Thyroid gland (tissue), 4 donors: ENCODE measurements at places on chromosomes 4 and X. TPM values are rescaled to one million over a fixed set of nuclear protein-coding genes. Genes with fewer than 3 reads are reported as not detected.

DNA sequence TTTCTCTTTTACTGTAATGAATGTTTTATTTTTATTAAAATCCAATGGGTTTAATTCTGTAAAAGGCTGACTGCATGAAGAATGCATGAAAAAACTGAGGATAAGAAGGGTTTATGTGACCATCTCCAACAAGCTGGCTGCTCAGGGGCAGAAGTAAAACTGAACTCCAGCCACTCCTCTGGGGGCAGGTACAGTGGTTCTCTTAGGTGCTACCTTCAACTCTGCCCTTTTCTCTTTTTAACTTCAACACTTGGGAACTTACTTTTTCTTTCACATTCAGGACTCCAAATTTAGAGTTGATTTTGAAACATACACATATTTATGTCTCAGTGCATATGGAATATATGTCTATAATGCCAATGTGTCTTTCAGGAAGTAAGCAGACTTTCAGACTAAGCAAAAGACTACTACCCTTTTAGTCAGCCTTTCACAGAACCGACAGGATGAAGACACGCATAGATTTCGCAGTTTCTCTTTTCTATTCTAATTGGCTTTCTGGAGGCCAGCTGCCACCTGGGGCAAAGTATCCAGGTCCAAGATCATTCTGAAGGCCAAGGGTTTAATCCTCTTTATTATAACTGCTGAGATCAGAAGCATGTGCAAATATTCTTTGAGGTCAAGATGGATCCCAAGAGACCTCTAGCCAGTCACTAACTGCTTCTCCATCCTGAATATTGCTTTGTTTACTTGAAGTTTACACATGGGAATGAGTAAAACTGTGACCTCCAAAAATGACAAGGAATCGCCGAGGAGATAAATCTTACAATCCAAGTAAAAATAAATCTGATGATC lies 30.7 kb downstream of the HS3ST1 start:
- no peak for DNase-seq

GAGE12E gene
- total RNA-seq, result not detected

RHOXF2B gene
- total RNA-seq, result 0.13 TPM

GRCh38 chr4:73267050-73267449 lies 8.5 kb upstream of the ANKRD17 start:
- DNase-seq, result no peak

- DNase-seq, result no peak
Observed at GRCh38 chrX:145677109-145677817, 140.4 kb upstream of the SLITRK2 start.

DNA sequence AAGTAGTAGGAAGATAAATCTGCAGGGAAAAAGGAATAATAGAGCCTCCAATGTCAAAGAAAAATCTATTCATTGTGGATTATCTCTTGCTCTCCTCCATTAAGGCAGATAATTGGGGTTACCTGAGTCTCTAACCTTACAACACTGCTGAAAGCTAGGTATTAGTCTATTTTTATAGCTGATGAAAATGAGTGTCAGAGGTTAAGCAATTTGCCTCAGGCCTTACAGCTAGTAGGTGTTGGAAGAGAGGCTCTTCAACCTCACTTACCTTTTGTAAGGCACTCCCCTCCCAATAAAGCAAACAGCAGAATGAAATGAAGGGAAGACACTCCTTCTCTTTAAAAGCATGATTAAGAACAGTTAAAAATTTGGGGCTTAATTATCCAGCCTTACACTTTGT lies 45.4 kb upstream of the GAB1 start:
- no peak for DNase-seq

AR gene
- total RNA-seq, result 5.2 TPM
